Inflammatory macrophage treated with lipopolysaccharide for 1 hour (primary cell): ENCODE measurements at places on chromosomes 4 and X.

DNA sequence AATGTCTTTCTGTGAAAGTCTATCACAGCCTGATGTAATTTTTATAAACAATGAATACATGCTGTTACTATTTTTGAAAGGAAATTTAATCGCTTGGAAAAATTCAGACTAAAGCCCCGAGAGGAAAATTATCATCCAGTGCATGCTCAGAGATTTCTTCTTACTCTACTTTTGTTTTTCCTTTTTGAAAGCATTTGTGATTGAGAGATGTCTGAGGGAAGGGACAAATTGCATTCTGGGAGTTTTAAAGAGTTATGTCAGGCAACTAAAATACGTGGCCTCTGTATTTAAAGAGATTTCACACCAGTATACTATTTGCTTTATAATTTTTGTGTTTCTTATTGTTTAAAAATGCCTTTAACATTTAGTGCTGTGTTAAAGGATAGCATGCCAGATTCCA, 1.4 kb upstream of the ZFX start:
- no peak for DNase-seq

DNA sequence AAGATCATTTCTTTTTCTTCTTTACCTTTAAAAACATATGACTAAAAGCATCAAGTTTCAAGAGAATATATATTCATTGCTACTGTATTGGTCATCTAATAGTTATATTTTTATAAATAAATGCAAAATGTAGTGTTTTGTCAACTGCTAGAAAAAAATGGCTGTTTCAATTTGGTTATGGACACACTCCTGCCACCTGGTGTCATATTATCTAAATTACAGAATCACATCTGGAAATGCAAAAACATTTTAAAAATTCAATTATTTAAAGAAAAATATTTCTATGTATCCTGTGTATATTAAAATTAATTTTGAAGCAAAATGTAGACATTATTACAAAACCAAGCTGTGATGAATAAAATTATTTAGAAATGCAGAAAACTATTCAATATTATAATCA, 329.4 kb upstream of the PCDH18 start:
- peak; percentile 7 for DNase-seq

DNA sequence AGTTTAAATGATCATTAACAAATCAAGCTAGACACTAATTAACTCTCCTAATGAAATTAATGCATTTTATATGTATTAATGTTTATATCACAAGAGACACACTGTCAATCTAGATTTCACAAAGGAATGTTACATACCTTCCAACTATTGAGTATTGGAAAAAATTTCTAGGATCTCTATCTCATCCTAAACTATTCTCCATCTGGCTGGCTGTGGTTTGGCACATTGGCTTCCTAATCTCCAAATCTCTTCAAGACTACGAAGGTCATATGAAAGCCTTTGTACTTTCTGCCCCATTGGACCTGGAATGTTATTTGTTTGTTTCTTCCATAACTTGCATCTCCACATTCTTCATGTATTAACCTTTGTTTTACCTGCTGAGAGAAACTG, 1160.0 kb downstream of the ADGRL3 start:
- no peak for DNase-seq

GRCh38 chrX:8586953-8587352, 122.3 kb downstream of the VCX3B start:
- no peak for DNase-seq

GRCh38 chrX:133881893-133882292, 103.5 kb downstream of the GPC3 start:
- no peak for DNase-seq

DNA sequence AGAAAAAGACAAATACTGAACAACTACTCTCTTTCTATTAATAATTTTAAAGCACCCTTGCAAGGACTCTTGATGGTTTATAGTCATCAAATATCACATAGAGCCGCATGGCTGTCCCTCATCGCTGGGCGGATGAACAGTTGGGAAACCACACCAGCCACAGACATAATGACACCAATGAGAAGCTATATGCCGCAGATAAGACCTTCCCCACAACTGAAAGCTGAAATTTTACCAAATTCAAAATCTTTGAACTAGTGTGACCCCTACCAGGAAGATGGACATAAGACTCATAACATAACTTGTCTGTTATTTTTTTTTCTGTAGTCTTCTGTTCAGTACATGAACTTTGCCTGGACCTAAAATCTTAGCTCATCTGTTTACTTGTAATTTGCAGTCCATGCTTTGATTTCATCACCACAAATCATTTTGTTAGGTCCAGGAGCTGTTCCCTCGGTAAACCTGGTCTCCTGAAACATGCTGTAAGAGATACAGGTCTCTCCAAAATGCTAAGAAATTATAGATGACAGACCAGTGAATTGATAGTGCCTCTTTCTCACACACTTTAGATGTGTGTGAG, 157.3 kb upstream of the RAPGEF2 start:
- no peak for DNase-seq
